ENCODE measurements at places on chromosomes 4 and X.
A peak's percentile ranks its signal among the peaks of the same experiment; 100 is the strongest.

DNA sequence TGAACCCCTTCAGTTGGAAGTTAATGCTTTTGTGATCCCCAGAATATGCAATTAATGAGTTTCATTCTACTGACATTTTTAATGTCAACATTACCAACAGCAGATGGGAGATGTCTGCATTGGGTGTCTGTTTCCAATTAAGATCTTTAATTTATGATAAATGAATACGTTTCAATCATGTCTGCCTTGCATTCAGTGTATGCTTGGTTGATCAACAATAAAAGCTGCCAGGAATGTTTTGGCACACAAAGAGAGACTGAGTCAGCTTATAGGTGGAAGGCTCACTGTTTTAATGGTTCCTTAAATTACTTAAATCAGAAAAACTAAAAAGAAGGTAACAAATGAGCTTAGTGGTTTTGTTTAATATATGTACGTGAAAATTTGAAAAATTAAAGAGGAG lies 359.9 kb upstream of the CNKSR2 start:
- no peak for DNase-seq

DNA sequence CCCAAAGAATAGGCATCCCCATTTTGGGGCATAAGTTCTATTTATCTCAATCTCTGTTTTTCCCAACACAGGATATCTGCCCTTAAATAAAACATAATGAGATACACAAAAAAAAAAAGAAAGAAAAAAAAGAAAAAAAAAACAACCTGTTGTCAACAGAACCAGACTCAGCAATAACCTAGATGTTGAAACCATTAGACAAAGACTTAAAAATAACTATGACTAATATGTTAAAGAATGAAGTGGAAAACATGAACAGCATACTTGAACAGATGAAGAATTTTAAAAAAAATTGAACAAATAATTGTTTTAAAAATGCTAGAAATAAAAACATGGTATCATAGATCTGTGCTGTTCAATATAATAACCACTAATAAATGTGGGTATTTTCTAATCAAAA lies 93.4 kb upstream of the RXFP1 start:
- no peak for DNase-seq

- no peak for DNase-seq
Measured at GRCh38 chr4:39061457-39061856, 575 bp upstream of the KLHL5 start.

DNA sequence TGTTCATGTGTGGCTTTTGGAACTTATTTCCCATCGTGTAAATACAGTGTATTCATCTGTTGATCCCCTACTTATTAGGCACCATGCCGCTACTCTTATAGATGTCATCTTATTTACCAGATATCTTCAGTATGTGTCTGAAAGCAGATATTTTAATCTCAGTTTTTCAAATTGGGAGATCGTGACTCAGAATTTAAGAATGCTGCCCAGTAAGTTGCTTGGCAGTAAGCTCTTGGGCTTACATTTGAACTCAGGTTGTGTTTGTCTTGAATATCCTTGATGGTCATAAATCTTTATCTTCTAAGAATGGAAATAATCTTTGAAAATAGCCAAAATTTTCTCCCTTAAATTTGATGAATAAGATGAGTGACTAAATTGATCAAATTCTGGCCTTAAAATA lies 45.9 kb upstream of the RPA4 start:
- no peak for DNase-seq

GRCh38 chr4:54687887-54688841 lies 30.4 kb downstream of the KIT start:
- DNase-seq = no peak

DNA sequence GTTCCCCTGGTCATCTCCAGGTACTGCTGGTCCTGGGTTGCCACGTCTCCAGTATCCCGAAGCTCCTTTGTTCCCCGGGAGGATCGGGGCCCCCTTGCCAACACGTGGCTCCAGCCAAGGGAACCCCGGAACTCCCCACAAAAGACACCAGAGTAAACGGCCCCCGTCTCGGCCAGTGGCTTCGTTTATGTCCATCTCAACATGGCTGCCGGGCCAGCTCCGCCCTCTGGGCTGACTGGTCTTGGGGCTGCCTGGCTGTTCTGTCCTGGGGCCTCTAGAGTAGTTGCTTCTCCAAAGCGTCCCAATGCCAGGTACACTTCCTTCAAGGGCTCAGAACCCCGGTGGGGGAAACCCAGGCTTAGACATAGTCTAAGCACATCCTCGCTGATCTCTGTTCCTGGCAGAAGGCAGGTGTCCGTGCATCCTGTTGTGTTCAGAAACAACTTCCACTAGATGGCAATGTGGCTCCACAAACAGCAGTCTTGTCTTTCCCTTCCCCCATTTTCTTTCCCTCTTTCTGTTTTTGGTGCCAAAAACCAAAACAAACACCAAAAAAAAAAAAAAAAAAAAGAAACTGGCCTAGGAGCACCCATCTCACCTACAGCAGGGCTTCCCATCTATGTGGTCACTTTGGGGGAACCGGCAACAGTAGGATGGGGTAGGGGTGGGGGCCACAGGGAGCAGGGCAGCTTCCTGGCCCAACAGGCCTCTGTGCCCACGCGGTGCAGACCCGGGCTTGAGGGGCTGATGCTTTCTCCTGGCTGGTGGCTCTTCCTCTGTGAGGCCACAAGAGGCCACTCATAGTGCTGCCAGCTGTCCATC lies 35.3 kb downstream of the NBDY start:
- peak; percentile 89 for DNase-seq

GRCh38 chr4:56425518-56425917 lies 9.9 kb downstream of the PPAT start:
- no peak for DNase-seq

GRCh38 chr4:70544279-70544868 lies 26.0 kb downstream of the AMTN start:
- DNase-seq = no peak

- DNase-seq = no peak
Measured at GRCh38 chr4:124903995-124904722, 191.6 kb upstream of the ANKRD50 start.

DNA sequence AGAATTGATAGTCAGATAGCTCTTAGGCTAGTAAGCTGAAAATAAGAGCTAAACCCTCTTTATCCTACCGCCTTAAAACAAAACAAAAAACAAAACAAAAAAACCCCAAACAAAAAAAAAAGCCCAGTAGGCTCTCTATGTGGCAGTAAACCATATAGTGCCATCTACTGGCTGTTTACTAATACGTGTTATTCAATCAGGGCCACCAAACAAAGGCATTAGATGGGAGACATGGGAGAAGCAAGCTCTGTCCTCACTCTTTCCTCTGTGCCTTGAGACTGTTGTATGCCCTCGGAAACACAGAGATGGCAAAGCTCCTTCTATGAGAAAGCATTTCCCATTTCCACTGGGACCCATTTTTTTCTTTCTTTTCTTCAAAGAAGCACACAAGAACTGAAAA lies 148.8 kb upstream of the MID1 start:
- no peak for DNase-seq

All from posterior cingulate gyrus (tissue), 11 donors.